ENCODE measurements at places on chromosomes 11 and 22.
A peak's percentile ranks its signal among the peaks of the same experiment; 100 is the strongest.

- DNase-seq: no peak
Measured at GRCh38 chr11:45107029-45107428, 39.4 kb upstream of the PRDM11 start.

DNA sequence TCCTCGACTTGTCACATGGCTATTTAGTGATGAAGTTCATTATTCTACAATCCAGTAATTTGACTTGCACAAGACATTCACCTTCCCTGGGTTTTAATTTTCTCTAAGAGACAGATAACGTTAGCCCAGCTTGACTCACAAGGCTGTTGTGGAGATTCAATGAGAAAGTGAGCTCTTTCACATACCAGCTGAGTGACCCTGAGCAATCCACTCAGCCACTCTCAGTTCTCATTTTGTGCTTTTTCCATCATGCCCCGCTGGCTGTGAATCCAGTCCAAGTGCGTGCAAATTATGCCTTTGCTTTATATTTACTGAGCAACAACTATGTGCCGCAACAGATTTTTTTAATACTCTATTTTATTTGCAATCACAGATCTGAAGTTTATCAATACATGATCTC, 176.5 kb downstream of the LARGE1 start:
- DNase-seq: no peak

DNA sequence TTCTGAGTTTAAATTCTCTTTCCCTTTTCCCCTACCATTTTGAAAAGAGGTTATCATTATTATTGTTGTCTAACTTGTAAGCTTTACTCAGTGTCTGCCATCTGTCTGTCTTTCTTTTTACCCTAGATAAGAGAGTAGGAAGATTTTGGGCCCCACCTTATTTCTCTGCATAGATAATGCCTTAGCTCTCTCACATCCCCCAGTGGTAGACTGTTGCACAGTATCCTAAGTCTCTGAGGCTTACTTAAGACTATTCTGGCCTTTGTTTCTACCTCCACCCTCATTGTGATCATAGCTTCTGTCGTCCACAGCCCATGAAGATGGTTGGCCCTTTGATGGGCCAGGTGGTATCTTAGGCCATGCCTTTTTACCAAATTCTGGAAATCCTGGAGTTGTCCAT, 3.6 kb upstream of the OR51L1 start:
- DNase-seq: no peak

DNA sequence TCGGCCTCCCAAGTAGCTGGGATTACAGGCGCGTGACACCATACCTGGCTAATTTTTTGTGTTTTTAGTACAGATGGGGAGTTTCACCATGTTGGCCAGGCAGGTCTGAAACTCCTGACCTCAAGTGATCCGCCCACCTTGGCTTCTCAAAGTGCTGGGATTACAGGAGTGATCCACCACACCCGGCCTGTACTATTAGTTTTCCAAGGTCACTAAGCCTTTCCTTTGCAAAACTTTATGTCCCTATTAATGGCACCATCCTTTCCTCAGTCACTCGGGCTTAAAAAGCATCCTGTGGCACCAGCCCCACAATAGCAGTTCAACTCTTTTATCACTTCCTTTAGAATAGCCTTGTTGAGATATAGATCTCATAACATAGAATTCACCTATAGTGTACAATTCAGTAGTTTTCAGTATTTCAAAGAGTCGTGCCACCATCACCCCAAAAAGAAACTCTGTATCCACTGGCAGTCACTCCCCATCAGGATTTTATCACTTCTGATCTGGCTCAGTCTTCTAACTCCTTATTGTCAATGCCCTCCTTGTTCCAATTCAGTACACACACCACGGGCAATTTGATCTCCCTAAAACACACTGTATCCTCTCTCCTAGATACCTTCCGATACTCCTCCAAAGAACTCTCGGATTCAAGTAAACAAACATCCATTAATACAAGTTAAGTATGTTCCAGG, 921 bp upstream of the BCL2L13 start:
- peak; percentile 16 for DNase-seq

GRCh38 chr11:134036492-134037045, 32.3 kb upstream of the JAM3 start:
- peak; percentile 67 for DNase-seq
